Caco-2 (cell line): ENCODE measurements at places on chromosomes 1 and 21.

DNA sequence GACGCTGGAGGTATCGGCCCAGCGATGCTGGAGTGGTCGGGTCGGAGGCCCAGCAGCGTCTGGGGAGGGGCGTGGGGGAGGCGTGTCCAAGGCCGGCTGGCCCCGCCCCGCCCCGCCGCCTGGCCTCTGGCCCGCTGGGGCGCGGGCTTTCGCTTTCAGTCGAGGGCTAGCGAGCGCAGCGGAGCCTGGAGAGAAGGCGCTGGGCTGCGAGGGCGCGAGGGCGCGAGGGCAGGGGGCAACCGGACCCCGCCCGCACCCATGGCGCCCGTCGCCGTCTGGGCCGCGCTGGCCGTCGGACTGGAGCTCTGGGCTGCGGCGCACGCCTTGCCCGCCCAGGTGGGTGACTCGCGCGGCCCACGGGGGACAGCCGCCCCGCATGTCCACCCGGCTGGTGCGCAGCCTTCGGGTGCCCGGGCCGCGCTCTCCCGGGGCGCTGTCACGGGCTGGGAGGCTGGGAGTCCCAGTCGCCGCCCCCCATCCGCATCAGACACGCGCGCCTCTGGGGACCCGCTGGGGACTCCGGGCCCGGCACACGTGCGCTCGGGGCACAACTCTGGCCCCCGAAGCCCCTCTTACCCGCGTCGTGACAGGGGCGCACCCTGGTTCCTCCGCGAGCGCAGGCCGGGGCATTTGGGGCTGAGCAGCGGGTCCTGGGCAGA, at the start of gene TNFRSF1B:
Gene TNFRSF1B, plus strand, starts transcription at position 158 of the 659 bp plus-strand sequence. Its CDS starts 101 bp downstream, at position 259.
- peak; percentile 74 for DNase-seq

- DNase-seq: no peak
These were observed 35.7 kb downstream of the DPT start for GRCh38 chr1:168693197-168693871.

GRCh38 chr1:160567858-160568682, 11.2 kb downstream of the CD84 start:
- no peak for DNase-seq

DNA sequence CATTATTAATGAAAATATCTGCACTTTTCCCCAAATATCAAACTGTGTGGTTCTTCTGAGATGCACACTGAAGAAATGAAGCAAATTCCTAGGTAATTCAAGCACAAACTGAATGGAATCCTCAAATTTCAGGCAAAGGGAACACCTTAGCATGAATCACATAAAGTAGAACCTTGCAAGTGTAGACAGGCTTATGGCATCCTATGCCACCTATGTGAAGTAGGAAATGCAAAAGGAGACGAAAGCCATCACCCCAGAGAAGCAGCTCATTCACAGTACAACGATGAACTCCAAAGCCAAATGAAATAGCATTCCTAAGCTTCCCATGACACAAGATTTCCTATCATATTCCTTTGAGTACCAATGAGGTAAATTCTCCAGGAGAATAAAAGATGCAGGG, 461.2 kb upstream of the RUNX1 start:
- no peak for DNase-seq

GRCh38 chr1:229130028-229130668, 140.8 kb upstream of the RAB4A start:
- DNase-seq: no peak

DNA sequence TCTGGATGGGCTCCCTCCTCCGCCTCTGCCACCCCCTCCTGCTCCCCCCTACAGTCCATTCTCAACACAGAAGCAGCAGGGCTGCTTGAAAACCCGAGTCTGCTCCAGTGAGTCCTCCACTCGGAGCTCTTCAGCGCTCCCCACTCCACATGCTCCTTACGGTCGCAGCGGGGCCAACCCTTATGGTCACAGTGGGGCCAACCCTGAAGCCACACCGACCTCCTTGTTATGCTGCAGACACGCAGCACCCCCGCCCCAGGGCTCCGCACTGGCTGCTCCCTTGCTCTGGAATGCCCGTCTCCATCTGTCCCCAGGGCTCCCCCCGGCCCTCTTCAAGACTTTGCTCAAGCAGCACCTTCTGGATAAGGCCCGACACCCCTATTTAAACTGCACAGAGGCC, 22.6 kb downstream of the GPR157 start:
- no peak for DNase-seq

GRCh38 chr1:34213956-34214355, 37.2 kb downstream of the C1orf94 start:
- DNase-seq: no peak

DNA sequence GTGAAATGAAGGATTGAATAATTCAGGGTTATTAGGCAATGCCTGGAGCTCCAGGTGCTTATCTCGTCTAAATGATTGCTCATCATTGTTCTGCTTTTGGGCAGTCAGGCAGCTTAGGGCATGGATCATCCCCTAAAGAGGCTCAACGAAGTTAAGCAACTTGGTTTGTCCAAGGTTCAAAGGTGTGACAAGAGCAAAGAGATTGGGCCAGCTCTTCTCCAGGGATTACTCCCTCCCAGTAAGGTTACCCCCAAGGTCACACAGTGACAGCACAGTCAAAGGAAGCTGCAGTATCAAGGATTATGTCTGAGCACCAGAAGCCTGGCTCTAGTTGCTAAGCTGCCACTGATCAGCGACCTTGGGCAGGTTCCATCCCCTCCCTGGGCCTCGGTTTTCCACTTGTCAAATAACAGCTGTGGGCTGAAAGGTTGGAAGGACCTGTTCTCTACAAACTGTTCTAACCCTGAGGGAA, 6.8 kb downstream of the ETNK2 start:
- DNase-seq: peak; percentile 67

- DNase-seq: no peak
These were observed 87.9 kb downstream of the CLEC20A start for GRCh38 chr1:178408871-178409270.

- DNase-seq: no peak
These were observed 13.3 kb downstream of the CELA2B start for GRCh38 chr1:15489052-15489736.

- no peak for DNase-seq
These were observed 4.8 kb upstream of the COX20 start for GRCh38 chr1:244830639-244831038.
